ENCODE measurements at places on chromosomes 1 and 21.

- DNase-seq: no peak
These were observed 6.4 kb downstream of the BCAR3 start for GRCh38 chr1:93675271-93675670.

DNA sequence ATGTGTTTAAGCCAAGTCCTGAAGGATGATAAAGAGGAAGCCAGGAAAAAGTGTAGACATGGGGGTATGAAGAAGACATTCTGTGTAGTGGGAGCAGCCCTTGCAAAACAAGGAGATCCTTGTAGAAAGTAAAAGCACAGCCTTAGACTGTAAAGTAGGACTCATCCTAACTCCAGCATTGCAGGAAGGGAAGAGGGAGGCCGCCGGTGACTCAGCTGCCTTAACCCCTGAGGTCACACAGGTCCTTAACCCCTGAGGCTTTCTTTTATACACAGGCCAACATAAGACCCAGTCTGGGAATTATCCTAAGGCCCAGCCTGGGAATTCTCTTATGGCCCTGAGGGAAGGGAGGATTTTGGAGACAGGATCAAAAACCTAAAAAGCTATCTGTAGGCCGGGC, 18.0 kb downstream of the PGM1 start:
- no peak for DNase-seq

DNA sequence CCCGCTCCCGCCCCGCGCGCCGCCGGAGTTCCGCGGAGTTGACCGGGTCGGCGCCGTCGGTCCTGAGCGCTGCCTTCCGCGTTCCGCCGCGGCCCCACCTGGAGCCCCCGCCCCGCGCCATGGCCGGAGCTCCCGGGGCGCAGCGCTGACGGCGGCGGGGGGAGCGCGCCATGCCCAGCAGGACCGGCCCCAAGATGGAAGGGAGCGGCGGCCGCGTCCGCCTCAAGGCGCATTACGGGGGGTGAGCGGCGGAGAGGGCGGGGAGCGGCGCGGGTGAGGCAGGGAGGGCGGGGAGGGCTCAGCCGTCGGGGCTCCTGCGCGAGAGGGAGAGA, 216 bp downstream of the PRKCZ start:
- DNase-seq: no peak

DNA sequence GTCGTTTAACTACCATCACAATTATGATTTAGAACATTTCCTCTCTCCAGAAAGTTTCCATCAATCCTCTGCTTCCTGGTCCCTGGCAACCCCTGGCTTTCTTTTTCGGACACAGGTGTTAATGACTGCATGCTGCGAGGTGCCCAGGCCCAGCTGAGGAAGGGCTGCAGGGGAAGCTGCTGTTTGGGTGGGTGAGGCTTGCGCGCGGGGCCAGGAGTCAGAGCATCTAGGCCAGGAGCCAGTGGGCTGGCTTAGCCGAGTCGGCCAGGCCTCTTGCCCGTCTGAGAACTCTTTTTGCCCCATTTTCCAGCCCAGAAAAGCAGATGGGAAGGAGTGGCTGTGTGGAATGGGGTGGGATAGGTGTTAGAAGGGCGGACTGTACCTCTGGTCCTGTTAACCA, 51.5 kb downstream of the NAV1 start:
- no peak for DNase-seq

Measured in amygdala (tissue), 56 donors.